ENCODE measurements at places on chromosomes 13 and 19. TPM values are rescaled to one million over a fixed set of nuclear protein-coding genes. Genes with fewer than 3 reads are reported as not detected.
A peak's percentile ranks its signal among the peaks of the same experiment; 100 is the strongest.

DNA sequence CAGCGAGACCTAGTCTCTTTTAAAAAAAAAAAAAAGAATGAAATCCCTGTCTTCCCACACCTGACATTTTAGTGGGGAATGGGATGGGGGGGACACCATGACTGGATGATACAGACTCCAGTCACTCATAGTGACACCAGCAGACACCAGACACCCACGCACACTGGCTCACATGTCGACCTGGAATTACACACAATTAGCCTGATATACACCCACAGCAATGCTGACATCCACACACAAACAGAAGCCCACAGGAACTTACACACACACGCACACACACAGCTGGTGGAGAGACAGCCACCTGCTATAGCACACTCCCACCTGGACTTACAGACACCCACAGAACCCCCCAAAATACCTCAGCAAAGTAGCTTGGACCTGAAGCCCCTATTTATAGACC is 8.3 kb upstream of the NANOS3 start:
- DNase-seq: no peak

DNA sequence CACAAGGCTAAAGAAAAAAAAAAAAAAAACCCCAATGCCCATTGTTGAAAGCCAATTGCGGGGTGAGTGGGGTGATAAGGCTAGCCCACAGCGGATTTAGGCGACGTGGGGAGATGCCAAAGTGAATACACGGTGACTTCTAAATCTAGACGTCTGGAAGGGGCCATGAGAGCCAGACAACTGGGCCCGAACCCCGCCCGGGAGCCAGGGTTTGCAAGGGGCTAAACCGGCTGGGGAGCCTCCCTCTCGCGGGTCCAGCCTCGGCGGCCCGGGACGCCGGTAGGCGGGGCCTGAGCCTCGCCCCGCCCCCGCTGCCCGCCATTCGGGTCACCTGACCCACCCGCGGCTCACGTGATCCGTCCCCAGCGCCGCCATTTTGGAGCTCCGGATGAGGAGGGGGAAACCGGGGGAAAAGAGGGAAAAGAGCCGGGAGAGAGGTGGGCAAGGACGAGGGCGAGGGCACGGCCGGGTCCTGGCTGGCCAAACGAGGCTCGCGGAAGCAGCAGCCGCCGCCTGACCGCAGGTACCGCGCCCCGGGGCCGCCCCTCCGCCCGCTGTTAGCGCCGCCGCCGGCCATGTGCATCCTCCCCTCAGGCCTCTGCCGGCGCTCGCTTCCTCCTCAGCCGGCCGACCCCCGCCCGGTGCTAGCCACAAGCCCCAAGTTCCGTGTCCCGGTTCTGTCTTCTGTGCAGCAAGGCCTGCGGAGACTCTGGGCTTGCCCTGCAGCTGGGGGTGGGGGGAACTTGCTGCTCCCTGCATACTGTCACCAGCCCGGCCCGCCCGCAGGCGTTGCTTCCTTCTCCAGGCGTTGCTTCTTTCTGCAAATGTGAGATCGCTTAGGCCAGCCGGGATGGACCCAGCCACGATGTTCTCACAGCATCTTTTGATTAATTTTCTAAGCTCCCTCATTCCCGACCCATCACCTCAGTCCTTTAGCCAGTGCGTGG is at the start of gene ZNF507:
ZNF507 (plus strand) TSS at position 350 of the 947 bp plus-strand sequence. CDS start 7,221 bp downstream, outside the sequence.
- DNase-seq: peak; percentile 89

DNA sequence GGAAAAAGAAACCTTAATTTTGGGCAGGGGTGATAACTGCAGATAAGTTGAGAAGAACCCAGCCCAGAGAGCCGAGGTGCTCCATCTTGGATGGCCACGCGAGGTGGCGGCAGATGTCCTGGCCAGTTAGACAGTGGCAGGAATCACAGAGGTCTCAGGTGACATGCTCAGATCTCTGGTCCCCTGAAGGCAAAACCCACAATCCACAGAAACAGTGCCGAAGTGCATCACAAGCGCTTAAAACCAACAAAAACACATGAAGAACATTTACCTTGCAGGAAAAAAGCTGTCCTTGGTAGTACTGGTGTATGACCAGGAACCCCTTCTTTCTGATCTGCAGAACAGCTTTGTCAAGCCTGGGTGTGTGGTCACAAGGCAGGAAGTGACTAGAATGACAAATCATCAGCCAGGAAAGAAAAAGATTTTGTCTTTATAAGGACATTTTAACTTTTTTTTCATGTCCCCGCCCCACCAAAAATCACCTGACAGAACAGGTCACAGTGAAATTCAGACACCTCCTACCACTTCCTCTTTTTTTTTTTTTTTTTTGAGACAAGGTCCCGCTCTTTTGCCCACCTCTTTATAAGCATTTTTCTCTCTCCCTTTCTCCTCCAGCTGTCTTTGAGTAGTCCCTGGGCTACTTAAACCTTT is at the start of gene LCP1:
LCP1 (minus strand) TSS at position 338 of the 651 bp plus-strand sequence. CDS start 22,515 bp downstream, outside the sequence.
- peak; percentile 10 for DNase-seq

The SAFB gene
- total RNA-seq: 57.0 TPM

The CNN2 gene
- total RNA-seq: 162 TPM

The POSTN gene
- 2.0 TPM for total RNA-seq

DNA sequence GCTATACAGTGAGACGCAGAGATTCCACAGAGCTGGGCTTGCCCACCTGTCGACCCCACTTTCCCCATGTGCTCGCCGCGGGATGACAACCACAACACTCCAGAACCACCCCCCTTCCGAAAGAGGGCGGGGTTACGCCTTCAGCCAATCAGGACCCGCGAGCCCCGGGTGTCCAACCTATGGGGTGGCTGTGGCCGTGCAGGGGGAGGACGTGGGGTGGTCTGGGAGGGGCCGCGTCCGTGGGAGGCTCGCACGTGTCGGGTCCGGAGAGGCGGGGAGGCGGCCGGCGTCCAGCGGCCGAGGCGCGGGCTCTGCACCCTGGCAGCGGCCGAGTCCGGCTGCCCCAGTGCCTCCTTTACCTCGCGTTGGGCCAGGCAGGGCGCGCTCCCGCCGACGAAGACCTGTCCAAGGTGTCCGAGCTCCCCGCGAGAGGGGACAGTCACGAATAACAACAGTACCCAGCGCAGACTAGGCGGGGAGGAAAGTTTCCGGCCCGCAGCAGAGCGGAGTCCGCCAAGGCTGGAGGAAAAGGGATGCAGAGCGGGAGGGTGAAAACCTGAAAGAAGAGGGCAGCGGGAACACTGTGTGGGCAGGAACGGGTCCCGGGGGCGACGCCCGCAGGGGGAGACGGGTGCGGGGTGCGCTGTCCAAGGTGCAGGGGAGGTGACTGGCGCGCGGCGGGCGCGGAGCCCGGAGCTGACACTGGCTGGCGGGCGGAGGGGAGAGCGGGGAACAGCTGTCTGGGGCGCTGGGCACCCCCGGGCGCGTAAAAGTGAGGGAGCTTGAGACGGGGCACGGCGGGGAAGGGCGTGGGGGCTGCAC is 911 bp downstream of the ENOX1 start:
- peak; percentile 71 for DNase-seq

GRCh38 chr19:14843578-14843977 is 5.1 kb downstream of the OR7A10 start:
- DNase-seq: no peak

DNA sequence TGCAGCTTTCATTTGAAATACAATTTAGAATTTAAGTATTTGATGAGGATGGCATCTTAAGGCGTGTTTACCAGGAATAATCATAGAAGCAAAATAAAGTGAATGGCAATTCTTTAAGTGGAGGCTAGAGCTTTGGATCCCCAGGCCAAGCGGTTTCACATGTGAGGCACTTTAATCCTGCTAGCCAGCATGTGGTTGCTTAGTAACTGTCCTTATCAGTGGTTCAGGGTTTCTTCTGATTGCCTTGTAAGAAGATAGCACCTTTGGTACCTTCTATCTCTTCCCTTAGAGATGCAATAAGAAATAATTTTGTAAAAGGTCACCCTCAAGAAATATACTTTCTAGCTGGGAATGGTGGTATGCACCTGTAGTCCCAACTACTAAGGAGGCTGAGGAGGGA is 38.9 kb upstream of the SERP2 start:
- DNase-seq: no peak

- no peak for DNase-seq
These were observed 37.9 kb upstream of the UBL3 start for GRCh38 chr13:29888306-29888705.

The ZNF816 gene
- 6.3 TPM for total RNA-seq

DNA sequence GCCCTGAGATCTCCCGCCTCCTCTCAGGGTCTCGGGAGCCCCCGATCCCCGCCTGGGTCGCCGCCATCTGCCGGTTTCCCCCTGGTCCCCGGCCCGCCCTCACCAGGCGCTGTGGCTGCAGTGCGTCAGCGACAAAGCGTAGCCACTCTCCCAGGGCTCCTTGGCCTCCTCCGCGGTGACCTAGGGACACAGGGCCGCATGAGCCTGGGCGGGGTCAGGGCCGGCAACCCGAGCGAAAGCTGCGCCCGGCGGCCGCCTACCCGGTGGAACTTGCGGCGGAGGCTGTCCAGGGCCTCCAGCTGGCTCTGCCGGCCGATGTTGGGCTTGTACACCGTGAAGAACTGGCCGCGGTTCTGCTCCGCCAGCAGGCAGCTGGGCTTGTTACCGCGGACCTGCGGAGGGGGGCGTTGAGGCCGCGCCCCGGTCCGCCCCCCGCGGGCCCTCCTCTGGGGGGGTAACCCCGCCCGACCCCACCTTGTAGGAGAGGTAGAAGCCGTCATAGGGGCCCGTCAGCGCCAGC is 5.3 kb downstream of the GPX4 start:
- DNase-seq: no peak

DNA sequence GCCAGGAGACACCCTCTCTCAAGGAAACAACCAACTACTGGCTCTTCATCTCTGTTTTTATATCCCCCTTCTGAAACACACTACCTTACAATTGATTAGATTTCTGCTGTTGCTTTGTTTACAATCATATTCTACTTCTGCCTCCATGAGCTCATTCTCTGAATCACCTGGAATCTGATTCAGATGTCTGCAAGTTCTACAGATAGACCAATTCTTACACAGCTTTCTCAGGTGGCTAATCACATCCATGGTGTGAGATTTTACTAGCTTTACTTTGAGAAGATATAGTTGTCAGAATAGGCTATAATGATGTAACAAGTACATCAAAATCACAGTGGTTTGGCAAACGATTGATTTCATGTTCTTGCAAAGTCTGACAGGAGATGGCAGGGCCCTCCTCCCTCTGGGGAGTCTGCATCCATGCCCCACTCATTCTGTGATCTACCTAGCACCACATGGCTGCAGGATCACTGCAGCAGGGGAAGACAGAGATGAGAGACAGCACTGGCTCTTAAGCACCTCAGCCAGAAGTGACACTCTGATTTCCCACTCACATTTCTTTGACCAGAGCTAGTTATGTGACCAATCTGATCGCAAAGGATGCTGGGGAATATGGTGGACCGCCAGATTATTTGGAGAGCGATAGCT is 243.7 kb downstream of the FOXO1 start:
- no peak for DNase-seq

GRCh38 chr13:37701972-37702371 is 103.4 kb upstream of the POSTN start:
- DNase-seq: peak; percentile 0

- DNase-seq: no peak
These were observed 115.9 kb downstream of the RFC3 start for GRCh38 chr13:33933810-33934209.

DNA sequence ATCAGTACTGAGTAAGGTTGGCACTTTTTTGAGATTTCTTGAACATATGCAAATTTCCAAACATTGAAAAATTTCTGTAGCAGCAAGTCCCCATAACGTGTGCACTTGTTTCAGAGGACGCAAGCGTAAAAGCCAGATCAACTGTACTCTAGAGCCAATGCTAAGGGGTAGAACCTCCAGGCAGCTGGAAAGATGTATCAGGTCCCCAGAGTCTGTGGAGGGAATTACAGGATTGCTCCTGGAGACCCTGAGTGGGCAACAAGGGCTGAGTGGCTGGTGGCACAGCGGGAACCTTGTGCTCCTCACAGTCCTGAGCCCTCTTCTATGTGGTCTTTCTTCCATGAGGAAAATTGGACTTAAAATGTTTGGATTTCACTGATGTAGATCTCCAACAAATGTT is 53.9 kb upstream of the AMER2 start:
- no peak for DNase-seq

DNA sequence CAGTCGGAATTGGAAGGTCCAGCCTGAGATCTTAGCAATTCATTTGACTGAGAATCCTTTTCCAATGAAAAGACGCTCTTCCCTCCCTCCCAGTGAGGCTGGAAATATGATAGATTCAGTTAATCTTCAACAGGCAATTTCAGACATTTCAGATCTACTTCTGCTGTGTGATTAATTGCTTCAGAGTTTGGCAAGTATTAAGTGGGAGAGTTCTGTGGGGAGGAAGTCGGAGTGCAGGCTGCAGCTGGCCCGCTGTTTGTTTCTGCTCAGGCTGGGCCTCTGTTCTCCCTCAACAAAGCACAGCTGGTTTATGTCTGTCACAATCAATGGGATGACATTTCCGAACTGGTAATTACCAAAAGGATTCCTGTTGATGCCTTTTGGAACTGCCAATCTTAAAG is 178.2 kb downstream of the NDFIP2 start:
- no peak for DNase-seq

DNA sequence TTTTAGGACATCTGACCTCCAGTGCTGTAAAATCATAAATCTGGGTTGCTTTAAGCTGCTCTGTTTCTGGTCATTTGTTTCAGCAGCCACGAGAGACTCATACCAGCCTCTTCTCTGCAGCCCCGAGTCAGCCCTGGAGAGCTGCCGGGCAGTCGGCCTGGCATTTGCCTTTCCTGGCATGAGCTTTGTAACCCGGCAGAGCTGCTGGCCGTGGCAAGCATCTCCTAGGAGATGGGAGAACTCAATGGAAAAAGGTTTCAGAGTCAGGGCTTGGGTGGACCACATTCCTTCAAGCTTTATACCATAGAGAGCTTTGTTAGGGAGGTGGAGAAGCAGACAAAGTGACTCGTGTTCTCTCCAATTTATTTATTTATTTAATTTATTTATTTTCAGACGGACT is 21.6 kb upstream of the CCL25 start:
- DNase-seq: no peak

GRCh38 chr19:40683437-40683836 is 7.0 kb downstream of the NUMBL start:
- DNase-seq: no peak

The BRCA2 gene
- total RNA-seq: 7.8 TPM
